T-helper 17 cell (primary cell): ENCODE measurements at places on chromosomes 5 and 9.

DNA sequence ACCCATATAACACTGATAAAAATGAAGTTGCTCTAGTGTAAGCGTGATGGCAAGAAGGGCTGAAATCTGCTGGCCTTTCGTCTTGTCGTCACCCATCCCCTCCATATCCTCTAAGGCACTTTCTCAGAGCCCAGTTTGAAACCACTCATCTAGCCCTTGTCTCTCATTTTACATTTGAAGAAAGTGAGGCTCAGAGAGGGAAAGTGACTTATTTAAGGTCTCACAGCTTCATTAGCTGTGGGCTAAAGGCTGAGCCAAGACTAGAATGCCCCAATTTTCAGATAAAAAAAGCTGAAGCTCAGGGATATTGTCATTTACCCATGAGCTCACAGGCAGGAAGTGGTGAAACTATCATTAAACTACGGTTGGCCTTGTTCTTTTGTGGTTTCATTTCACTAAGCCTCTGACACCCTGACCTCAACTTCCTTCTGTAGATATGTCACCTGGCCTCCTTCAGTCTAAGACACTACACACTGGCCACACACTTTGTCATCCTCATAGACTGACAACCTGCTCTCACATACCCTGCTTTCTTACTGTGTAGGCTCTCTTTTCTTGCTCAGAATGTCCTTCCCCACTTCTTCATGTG lies 176.7 kb upstream of the DMAC1 start:
- peaks cover 45% of the 10 kb centered on the region for H3K4me1 ChIP-seq
- H3K36me3 ChIP-seq: no peaks in the 10 kb centered on the region

GRCh38 chr9:14052359-14052758 lies 261.6 kb downstream of the NFIB start:
- no peaks in the 10 kb centered on the region for H3K36me3 ChIP-seq
- no peak overlapping the region for H3K27ac ChIP-seq
- no peak for DNase-seq
- no peaks in the 10 kb centered on the region for H3K4me1 ChIP-seq

DNA sequence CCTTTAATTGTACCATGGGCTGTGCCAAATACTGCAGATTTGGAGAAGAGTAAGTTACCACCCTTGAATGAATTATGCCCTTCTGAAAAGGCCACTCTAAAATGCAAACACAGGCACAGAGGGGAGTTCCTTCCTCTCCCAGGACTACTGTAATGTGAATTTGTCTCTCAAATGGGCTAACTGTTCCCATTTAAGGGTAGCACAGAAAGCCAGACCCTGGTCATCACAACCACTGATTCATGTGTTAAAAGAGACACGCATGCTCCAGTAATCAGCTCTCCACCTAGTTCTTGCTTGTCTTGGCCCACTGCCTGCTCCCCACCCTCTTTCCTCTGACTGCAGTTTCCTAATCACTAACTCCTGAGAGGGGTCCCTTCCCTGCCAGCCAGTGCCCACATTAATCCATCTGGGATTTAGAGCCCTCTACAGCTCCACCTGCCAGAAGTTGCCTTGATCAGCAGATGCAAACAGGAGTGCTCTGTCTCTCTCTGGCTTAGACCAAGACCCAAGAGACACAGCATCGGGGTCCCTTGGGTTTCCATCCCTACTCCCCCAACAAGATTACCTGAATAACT lies 382.4 kb downstream of the TMEM167A start:
- H3K4me3 ChIP-seq: no peak overlapping the region
- H3K27ac ChIP-seq: no peak overlapping the region
- DNase-seq: no peak
- H3K4me1 ChIP-seq: no peaks in the 10 kb centered on the region
- no peaks in the 10 kb centered on the region for H3K36me3 ChIP-seq
- peaks cover 8% of the 10 kb centered on the region for H3K27me3 ChIP-seq

DNA sequence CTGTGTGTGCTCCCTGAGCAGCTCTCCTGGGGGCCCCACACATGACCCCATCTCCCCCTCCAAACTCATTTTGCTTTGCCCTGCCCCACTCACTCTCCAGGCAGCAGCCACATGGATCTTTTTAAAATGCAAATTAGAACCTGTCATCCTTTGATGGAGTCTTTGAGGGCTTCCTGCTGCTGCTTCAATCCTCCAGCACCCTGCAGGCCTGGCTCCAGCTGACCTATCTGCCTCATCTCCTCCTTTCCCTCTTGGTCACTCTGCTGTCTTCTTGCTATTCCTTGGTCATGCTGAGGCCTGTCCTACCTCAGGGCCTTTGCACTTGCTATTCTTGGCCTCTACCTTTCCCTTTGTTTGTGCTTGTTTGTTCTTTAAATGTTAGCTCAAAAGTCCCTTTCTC lies 17.9 kb downstream of the NDST1 start:
- no peaks in the 10 kb centered on the region for H3K36me3 ChIP-seq
- H3K27me3 ChIP-seq: no peaks in the 10 kb centered on the region
- no peak overlapping the region for H3K4me3 ChIP-seq
- no peak for DNase-seq
- no peaks in the 10 kb centered on the region for H3K4me1 ChIP-seq

DNA sequence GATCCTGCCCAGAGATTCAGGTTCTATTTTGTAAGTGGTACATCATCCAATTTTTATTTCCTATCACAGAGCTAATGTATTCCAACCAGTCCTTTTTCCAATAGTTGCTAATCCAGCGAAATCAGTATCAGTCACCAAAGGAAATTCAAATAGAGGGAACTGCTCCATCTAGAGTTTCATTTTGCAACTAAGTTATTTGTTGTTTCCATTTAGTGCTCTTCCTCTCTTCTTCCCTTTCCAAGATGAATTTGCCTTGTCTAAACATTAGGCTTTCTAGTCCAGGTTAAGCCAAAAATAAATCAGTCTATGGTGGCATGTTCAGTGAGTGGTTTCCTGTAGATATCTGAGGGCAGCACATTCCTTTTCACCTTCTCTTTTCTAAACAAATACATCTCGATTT lies 79.8 kb upstream of the SPATA31D4 start:
- H3K27ac ChIP-seq: no peak overlapping the region
- no peaks in the 10 kb centered on the region for H3K27me3 ChIP-seq
- H3K4me3 ChIP-seq: no peak overlapping the region
- H3K4me1 ChIP-seq: no peaks in the 10 kb centered on the region
- no peaks in the 10 kb centered on the region for H3K36me3 ChIP-seq

- no peaks in the 10 kb centered on the region for H3K27me3 ChIP-seq
- DNase-seq: peak; percentile 63
- no peak overlapping the region for H3K4me3 ChIP-seq
- H3K27ac ChIP-seq: no peak overlapping the region
Measured at GRCh38 chr5:141040771-141041426, 10.3 kb upstream of the PCDHB1 start.

DNA sequence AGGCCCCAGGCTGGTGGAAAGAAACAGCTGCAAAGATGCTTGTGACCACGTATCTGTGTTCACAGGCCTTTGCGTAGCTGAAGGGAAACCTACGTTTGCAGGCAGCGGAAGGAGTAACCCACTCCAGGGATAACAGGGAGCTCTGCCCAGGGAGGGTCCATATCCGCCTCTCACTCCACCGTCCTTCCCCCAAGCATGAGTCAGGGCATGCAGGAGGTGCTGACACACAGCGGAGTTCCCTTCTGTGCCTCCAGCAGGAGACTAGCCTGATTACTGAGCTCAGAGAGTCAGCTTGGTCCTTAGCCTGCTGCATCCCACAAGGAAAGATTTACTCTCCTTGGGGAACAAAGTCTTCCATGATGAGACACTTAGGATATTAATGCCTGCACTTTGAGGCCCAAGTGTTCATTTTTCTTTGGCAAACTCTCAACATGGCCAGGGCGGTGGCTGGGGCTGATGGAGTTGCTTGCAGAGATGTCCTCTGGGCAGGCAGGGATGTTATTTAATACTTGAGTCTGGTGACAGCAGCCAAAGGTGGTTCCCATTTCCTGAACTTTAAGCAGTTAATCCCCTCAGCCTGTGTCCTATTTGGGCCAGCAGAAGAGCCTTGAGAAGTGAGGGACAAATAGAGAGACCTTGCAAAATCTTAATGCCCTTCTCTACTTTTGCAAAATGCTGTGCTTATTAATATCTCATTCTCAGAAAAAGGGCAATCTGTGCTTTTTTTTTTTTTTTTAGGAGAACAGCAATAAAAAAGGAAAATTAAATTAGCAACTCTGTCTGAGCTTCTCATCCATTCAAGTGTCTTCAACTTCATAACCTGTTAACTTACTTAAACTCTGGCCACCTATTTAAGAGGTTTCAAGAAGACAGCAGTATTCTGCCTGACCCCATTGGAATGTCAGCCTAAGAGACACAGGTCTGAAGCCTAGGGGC lies 222.1 kb downstream of the HSPA4 start:
- H3K27ac ChIP-seq: no peak overlapping the region
- H3K4me3 ChIP-seq: no peak overlapping the region
- no peaks in the 10 kb centered on the region for H3K36me3 ChIP-seq
- H3K27me3 ChIP-seq: peaks cover 10% of the 10 kb centered on the region
- no peak for DNase-seq
- H3K4me1 ChIP-seq: no peaks in the 10 kb centered on the region

DNA sequence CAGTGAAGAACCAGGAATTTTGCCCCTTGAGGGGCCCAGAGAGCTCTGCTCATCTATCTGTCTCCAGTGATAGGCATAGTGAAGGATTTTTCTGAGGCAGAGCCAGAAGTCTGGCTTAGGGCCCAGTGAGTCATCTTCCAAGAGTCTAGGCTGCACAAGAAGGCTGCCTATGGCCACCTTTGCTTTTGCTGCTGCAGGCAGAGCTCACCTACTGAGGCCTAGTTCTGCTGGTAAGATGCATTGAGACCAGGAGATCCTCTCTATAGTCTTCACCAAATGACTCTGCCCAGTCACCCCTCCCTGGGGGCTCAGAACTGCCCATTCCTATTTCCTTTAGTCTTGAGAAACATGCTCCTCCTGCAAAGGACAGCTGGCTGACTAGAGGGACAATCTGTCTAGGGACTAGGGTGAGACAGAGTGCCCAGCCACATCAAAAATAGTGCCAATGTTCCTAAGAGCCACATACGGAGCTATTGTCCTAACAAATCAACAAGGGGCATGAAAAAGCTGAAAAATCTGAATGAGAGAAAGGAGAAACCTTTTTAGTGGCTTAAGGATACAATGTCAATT lies 40.3 kb upstream of the CDKN2AIPNL start:
- no peaks in the 10 kb centered on the region for H3K36me3 ChIP-seq
- DNase-seq: no peak
- no peak overlapping the region for H3K4me3 ChIP-seq
- H3K27ac ChIP-seq: no peak overlapping the region
- peaks cover 6% of the 10 kb centered on the region for H3K4me1 ChIP-seq
- no peaks in the 10 kb centered on the region for H3K27me3 ChIP-seq

- no peak for DNase-seq
- no peak overlapping the region for H3K27ac ChIP-seq
- no peaks in the 10 kb centered on the region for H3K36me3 ChIP-seq
- H3K27me3 ChIP-seq: peaks cover 4% of the 10 kb centered on the region
- no peak overlapping the region for H3K4me3 ChIP-seq
Measured at GRCh38 chr5:173778152-173778782, 109.9 kb upstream of the CPEB4 start.
